ENCODE measurements at places on chromosomes 7 and 10. TPM values are rescaled to one million over a fixed set of nuclear protein-coding genes. Genes with fewer than 3 reads are reported as not detected.

- no peak for DNase-seq
These were observed 59.6 kb downstream of the FRMPD2 start for GRCh38 chr10:48214716-48215485.

GRCh38 chr7:123499211-123499970 lies 35.0 kb downstream of the IQUB start:
- DNase-seq: peak; percentile 36

DNA sequence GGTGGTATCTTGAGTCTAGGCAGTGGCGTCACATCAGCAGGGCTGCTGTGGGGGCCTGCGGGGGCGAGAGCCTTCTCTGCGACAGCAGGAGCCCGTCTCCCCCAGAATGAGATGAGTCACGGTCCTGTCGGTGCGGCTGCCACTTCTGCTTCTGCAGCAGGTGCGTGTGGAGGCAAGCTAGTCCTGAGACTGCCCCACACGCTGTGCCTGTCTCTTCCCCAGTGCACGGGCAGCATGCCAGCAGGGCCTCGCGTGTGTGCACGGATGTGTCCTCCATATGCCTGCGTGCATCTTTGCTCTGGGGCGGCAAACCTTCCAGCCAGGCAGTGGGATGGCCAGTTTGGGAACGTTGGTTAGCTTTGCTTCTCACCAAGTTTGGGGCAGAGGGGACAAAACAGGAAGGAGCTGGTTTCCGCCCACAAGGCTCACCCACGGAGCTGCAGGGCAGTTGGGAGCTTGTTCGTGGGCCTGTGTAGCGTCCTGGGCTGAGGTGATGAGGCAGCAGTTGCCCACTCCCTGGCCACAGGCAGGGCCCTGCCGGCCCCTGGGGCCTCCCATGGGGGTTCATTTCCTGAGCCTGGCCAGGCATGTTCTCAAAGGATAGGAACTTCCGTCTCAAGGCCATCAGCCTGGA lies 60.8 kb upstream of the PPIF start:
- no peak for DNase-seq

Gene WEE2
- not detected for total RNA-seq

DNA sequence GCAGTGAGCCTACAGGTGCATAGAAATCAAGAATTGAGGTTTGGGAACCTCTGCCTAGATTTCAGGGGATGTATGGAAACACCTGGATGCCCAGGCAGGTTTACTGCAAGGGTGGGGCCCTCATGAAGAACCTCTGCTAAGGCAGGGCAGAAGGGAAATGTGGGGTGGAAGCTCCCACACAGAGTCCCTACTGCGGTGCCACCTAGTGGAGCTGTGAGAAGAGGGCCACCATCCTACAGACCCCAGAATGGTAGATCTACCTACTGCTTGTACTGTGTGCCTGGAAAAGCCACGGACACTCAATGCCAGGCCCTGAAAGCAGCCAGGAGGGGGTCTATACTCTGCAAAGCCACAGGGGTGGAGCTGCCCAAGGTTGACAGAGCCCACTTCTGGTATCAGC lies 533.5 kb downstream of the GPAM start:
- no peak for DNase-seq

- no peak for DNase-seq
These were observed 25.2 kb downstream of the NHLRC2 start for GRCh38 chr10:113879691-113880090.

GRCh38 chr10:6396652-6397051 lies 183.4 kb downstream of the PRKCQ start:
- peak; percentile 74 for DNase-seq

DNA sequence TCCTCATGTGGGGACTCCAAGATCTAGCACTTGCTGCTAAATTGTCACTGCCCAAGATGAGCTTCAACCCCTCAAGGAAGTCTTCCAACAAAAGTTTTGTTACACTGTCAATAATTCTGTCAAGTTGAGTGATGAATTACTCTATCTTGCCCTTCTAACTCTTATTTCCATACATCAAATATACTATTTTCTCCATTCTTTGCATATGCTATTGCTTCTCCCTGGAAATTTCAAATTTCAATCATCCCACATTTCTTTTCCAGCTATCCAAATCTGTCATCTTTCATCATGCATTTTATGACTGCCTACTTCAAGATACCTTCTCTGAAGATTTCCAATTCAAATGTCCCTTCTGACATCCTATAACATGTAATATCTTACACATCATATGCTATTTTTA lies 175.2 kb upstream of the KCND2 start:
- DNase-seq: no peak

Gene CCL26
- not detected for total RNA-seq

- DNase-seq: no peak
These were observed 9.1 kb downstream of the TRIM56 start for GRCh38 chr7:101094376-101094775.

Gene KIAA1217
- 43.5 TPM for total RNA-seq

DNA sequence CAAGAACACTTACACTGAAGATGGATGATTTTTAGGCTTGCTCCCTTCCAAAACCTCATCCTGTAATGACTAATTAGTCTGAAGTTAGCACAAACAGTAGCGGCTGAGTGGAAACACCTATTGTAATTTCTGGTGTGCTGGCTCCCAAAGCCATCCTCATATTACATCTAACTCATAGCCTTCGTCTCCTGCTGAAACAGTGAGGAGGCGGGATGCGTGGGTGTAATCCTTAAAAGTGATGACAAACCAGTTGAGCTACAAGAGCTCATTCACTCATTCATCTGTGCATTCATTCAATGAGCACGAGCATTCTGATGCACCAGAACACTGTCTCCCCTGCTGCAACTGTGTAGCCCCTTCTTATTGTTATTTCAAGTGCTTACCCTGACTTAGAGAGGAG lies 235.3 kb downstream of the CALN1 start:
- no peak for DNase-seq

DNA sequence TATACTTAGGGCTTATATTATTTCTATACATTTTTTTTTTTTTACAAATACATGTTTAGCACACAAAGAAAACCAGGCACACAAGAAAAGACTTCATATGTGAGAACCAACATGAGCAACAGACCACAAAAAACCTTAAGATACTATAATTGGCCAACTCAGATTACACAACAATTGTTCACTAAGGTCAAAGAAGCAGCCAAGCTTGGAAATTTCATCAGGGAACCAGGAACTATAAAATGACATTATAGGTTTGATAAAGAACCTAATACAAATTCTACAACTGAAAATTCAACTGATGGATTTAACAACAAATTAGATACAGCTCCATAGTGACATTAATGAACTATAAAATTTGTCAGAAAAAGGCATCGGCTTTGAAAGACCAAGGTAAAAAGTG lies 4.4 kb upstream of the LUC7L2 start:
- no peak for DNase-seq

DNA sequence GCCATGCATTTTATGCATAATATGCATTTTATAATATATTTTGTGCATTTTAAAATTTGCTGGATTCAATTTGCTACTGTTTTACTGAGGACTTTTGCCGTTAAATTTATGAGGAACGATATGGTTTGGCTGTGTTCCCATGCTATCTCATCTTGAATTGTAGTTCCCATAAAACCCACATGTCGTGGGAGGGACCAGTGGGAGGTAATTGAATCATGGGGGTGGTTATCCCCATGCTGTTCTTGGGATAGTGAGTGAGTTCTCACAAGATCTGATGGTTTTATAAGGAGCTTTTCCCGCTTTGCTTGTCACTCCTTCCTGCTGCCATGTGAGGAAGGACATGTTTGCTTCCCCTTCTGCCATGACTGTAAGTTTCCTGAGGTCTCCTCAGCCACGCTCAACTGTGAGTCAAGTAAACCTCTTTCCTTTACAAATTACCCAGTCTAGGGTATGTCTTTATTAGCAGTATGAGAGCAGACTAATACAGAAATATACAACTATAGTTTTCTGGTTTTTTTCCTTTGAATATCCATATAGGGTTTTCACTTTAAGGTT lies 201.4 kb upstream of the SH2B2 start:
- no peak for DNase-seq

GRCh38 chr7:13047061-13047460 lies 359.6 kb downstream of the ARL4A start:
- DNase-seq: no peak

DNA sequence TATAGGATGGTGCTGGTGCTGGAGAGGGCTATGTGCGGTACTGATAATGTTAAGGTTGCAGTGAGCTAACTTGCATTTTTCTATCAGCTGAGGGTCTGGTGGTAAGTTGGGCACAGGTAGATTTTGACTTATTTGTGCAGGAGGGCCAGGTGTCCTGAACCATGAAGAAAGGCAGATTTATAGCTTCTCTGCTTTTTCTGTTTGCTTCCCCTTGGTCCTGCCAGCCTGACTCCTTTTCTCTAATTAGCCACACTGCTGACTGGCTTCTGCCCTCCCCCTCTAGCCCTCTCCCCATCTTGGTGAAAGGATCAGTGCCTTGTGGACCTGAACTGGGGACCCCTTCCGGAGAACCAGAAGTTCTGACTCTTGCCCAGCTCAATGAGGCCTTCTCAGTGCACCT lies 40.8 kb upstream of the STEAP4 start:
- DNase-seq: no peak

GRCh38 chr10:7526017-7526400 lies 115.2 kb upstream of the SFMBT2 start:
- DNase-seq: no peak

DNA sequence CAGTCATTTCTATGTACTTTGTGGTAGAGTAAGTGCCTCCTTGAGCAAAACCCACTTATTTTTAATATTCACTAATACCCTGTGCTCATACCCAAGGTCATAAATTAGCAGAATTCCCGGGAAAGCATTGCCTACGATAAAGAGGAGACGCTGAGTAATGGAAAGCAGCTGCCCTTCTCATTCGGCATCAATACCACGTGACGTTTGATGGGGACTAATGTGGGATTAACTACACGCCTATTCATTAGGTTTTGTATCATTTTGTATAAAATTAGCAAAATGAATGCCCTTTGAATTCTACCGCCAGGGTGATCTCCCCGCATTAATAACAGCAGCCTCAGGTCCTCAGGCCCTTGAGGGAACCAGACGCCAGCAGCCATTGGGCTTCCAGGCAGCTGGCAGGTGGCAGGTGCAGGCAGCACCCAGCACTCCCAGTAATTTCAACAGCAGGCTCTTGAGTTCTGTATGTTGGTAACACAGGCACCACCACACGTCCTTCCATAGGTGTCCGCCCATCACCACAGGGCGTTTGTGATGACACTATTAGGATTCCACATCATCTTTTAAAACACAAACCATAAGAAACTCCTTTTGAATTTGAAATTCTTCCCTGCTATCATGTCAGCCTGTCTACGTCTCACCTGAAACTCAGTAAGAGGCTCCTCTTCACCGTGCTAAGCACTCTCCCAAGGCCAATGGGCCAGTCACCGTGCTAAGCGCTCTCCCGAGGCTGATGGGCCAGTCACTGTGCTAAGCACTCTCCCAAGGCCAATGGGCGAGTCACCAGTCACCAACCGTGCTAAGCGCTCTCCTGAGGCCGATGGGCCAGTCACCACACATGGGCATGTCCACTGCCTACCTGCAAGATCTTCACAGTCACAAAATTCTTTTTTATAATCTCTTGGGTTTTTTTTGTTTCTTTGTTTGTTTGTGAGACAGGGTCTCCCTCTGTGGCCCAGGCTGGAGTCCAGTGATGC lies 509.4 kb downstream of the PTPRN2 start:
- DNase-seq: no peak

- peak; percentile 99 for DNase-seq
These were observed 14.5 kb upstream of the CPA1 start for GRCh38 chr7:130365511-130366441.

- DNase-seq: no peak
These were observed 18.4 kb downstream of the ADAM8 start for GRCh38 chr10:133258066-133258817.

DNA sequence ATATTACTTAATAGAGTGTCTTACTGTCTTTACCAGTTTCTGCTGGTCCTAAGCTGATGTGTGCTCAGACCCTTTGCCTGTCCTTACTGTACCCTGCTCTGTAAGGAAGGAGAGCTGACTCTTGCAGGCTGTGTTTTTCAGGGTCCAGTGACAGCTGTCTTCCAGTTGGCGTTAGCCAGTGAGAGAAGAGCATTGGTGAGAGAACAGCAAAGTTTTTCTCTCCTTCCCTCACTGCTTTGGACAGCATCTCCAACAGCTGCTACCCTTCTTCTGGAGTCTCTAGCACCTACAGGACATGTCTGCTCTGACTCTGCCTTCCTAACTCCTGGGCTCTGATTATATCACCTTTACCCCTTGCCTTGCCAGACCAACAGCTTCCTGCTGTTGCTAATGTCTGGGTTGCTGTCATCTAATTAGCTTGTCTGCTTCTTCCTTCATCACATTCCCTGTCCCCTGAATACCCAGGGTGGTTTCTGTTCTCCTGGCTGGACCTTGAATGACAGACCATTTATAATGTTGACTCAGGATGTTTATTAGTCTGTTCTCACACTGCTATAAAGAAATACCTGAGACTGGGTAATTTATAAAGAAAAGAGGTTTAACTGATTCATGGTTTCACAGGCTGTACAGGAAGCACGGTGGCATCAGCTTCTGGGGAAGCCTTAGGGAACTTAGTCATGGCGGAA lies 23.5 kb upstream of the PANK1 start:
- DNase-seq: no peak

Gene PCLO
- total RNA-seq: 3.0 TPM

Gene GPRIN2
- 2.2 TPM for total RNA-seq

- DNase-seq: no peak
These were observed 1098.5 kb upstream of the LRRTM3 start for GRCh38 chr10:65827359-65827758.

Gene SLC13A1
- not detected for total RNA-seq

Gene GIMAP6
- total RNA-seq: not detected

Gene EVX1
- total RNA-seq: not detected

DNA sequence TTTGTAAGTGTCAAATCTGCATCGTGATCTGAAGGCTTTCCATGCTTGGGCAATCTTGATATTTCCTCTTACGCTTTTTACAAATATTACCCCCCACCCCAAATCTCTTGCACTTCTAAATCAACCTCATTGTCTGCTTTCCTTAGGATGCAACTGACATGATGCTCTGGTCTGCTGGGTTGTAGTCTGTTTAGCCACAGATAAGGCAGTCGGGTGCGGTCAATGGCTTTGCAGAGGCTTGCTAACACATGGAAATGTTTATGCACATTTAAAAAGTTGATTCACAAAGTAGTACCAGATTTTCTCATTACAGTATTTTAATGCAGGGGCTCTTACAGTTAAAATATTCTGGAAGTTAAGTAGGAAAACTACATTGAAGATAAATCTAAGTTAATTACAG lies 172.5 kb downstream of the BAMBI start:
- DNase-seq: no peak

DNA sequence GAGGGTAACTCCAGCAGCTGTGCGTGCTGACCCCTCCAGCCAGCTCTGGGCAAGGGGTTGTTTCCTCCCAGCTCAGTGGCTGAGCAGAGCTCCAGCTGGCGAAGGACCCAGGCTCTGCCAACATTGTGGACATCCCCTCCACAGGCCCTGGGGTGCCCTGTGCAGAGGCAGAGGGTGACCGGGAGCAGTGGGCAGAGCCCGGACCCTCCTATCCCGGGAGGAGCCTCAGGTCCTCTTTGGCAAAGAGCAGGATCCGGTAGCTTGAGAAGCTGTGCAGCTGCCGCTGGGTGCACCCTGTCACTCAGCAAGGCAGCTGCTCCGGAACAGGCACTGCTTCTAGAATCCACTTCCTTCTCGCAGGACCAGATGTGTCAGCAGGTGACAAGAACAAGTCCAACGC lies 175.9 kb downstream of the EBF3 start:
- no peak for DNase-seq

All from astrocyte (in vitro differentiated cells and primary cell).